ENCODE measurements at places on chromosomes 16 and 17.

DNA sequence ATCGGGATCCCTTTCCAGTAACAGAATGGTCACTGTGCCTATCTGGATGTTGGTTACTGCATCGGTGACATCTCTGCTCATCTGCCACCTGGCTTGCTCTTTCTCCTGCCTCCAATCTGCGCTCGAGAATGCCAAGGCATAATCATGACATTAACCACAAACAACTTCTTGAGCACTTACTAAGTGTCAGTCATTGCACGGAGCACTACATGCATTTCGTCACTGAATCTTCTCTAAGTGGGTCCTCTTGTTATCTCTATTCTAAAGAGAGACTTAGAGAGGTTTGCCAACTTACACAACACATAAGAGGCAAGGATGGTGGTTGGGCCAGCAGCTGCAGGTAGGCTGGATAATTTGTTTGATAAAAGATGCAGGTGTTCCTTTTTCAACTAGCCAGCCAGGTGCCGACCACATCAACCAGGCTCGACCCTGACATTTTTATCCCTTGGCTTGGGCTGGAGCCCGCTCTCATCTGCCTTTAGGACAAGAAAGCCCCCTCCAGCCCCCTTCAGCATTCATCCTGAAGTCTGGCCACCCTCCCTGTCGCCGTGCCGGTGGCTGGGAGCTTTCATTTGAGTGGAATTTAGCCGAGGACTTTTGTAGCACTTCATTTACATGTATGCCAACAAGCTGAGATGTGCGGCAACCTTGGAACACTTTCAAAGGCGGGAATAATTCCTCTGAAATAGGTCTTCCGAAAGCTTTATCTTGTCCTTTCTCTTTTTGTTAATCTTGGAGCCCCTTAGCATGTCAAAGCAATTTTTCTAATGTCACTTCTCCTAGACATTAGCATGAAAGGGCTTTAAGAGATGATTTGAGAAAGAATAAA is 89.3 kb upstream of the NKD1 start:
- no peak for DNase-seq

DNA sequence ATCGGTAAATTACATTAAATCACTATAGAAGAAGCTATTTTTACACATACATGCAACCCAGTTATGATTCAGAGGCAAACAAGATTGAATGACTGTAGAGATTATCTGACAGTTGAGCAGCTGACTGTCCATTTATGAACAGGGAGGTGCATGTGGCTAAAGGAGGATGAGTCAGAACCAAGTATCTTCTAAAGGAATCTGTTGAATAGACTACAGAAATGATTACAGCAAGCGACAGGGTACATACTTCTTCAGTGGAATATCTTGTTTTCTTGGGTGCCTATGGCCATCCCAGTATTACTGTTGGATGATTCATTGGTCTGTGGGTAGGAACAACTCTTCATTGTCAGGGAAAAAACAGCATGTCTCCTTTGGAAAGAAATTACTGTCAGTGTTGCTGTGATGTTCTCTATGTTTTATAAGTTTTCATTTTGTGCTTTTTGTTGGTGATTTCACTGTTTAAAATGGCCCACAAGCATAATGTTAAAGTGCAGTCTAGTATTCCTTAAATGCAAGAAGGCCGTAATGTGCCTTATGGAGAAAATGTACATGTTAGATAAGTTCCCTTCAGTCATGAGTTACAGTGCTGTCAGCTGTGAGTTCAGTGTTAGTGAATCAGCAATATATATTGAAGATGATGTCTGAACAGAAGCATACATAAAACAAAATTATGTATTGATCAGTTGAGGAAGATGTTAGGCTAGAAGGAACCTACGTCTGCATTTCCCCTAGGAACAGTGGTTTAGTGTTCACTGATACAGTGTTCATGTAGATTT is 27.0 kb downstream of the CBFB start:
- DNase-seq = no peak

DNA sequence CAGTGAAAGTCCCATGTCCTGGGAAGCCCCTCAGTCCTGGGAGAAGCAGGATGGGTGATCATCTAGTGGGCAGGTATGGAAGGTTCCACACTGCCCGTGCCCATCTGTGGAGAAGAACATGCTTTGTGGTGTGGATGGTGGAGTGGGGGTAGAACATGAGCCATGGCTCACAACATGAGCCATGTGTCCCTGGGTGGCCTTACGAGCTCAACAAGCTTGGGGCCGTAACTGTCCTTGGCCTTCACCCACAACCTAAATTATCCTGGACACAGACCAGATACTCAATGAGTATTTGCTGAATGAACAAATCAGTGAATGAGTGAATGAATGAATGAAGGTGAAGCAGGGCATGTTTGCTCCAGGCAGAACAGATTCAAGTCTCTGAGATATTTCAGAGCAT is 13.5 kb downstream of the SOX8 start:
- DNase-seq = no peak

GRCh38 chr16:84839054-84839453 is 19.3 kb downstream of the CRISPLD2 start:
- DNase-seq = peak; percentile 43

DNA sequence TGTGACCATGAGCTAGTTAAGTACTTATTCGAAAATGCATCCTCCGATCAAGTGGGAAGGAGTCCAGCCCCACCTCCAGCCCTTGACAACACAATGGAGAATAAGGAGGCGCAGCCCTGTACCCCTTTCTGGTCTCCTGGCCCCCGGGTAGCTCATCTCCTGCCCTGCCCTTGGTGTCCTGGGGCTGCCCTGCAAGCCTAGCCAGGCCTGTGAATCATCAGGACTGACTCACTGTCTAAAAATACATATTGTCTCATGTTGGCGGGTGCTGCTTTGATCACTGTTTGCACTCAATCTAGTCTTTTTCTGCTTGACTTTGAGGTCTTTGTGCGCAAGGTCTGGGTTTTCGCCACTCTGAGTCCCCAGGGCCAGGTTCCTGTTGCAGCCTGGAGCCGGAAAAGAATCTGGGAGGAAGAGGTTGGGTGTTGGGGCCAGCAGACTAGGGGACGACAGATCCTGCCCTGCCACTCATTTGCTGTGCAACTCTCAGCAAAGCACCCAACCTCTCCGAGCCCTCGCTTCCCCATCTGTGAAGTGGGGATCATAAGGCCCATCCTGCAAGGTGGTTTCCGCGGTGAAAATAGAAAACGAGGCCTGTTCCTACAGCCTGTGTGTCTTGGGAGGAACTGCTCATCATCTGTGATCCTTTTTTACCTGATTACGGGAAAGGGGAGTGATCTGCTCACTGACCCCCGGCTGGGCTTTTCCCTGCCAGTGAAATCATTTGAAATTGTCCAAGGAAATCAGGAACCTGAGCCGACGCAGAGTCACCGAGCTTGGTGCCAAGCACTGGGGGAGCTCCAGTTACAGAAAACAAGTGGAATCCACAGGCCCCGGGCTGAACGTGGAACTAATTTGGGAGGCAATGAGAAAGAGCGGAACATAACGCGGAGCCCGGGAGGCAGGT is 230.4 kb downstream of the PARN start:
- peak; percentile 48 for DNase-seq

DNA sequence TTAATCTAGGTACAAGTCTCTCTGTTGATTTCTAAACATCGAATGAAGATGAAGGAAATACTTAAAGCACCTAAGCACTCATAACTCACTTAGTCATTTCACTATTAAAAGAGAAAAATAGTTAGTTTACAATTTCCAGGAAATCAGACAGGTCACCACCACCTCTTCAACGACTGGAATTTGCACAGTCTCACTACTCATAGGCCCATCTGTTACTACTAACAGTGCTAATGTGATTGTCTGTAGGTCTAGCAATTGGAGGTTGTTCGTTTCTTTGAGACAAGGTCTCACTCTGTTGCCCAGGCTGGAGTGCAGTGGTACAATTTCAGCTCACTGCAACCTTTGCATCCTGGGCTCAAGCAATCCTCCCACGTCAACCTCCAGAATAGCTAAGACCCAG is 444.6 kb downstream of the MAF start:
- no peak for DNase-seq

GRCh38 chr17:78723001-78723796 is 58.9 kb downstream of the CYTH1 start:
- DNase-seq = no peak

- DNase-seq = no peak
Observed at GRCh38 chr17:39028690-39029089, 61.5 kb upstream of the FBXO47 start.

GRCh38 chr17:54435966-54436365 is 464.7 kb upstream of the TOM1L1 start:
- DNase-seq = no peak

- no peak for DNase-seq
Observed at GRCh38 chr17:80615376-80615775, 70.7 kb downstream of the RPTOR start.

DNA sequence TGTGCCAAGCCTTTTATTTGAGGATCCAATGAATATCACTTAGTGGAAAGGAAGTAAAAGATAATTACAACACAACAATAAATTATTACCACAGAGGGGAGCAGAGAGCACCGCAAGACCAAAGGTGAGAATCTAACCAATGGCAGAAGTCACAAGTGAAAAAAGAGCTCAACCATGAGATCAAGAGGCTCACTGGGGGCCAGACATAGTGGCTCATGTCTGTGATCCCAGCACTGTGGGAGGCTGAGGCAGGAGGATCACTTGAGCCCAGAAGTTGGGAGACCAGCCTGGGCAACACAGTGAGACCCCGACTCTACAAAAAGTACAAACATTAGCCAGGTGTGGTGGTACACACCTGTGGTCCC is 17.7 kb downstream of the ANKRD11 start:
- DNase-seq = no peak

- DNase-seq = no peak
Observed at GRCh38 chr16:4182581-4183236, 59.2 kb downstream of the SRL start.

GRCh38 chr17:7705269-7706255 is 560 bp downstream of the EFNB3 start:
- DNase-seq = no peak

DNA sequence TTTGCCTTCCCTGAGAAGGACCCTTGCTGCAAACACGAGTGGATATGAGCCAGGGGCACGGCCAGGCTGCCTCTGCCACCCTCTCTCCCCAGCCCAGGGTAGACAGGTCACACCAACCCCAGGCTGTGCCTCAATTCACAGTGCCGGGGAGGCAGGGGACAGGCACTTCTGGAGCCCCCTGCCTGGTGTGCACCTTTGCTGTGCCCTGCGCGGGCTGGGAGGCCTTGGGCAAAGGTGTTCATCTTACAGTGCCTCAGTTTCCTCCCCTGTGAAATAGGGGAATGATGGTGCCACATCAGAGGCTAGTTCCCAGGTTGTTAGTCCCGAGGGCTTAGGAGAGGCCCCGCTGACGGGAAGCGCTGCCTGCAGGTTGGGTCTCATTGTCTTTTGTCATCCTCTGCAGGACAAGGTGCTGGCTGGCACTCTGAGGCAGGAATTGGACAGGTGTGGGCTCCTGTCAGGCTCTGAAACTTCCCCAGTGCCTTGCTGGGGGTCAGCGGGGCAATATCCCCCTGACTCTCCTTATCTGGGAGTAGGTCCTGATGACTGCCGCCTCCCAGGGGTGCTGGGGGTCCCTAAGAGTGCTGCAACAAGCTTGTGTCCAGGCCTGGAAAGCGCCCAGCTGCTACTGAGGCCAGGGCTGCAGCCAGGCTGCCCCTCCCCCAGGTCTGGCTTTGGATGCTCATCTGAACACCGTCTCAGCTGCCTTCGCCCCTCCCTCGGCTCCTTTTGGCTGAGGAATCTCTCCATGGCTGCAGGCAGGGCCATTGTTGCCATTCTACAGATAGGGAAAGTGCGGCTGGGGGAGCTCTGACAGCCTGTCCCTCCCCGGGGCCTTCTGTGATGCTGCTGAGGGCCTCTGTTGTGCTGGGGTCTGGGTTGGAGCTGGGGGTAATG is 3.1 kb downstream of the PRSS21 start:
- no peak for DNase-seq

- no peak for DNase-seq
Observed at GRCh38 chr16:73076324-73076810, 28.4 kb upstream of the ZFHX3 start.

DNA sequence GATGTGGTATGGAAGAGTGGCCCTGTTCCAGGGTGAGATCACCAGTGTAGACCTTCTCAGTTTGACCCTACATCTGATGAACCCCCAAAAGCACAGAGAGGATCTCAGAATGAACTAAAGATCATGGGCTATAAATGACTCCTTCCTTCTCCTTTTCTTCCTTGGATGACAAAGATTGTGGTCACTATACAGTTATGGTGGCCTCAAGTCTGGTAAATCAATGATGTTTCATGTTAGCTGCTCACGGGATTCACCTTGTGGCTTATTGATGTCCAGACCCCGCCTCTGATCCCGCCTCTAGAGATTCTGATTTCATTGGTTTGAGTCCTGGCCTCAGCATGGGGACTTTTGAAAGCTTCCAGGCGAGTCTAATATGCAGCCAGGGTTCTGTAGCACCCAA is 112.2 kb downstream of the PITPNC1 start:
- no peak for DNase-seq

GRCh38 chr17:38444151-38444550 is 15.9 kb downstream of the ARHGAP23 start:
- no peak for DNase-seq

GRCh38 chr16:51951668-51952298 is 595.2 kb downstream of the TOX3 start:
- DNase-seq = no peak

DNA sequence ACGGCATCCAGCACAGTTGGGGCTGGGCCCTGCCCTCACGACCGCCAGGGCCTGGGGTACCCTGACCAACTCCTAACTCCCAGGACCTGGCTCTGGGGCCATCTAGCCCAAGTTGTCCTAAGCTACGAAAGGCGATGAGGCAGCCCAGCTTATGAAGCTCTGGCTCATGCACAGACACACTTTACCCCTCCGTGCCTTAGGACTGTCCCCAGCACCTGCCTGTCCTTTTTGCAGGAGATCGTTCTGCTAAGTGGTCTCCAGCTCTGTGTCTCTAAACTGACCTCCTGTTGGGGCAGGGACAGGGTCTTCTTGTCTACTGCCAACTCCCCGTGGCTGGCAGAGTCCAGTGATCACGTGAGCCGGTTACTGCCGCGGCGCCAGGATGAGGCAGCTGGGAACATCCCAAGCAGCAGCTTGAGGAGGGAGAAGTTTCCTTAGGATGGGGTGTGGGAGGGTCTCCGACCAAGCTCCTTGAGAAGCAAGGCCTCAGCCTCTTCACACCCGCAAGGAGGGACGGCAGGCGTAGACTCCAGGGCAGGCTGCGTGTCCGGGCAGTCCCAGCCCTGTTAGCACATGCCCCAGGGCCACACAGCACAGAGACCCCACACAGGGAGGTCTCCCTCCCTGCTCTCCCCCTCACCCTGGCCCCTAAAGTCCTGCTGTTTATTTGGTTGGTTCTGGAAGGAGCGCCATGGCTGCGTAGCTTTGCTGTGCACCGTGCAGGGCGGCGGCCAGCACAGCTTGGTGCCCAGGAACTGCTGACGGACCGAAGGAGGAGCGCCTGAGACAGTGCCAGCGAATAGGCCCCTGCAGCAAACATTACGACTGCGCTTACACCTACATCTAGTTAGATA is 16.4 kb upstream of the METRNL start:
- DNase-seq = no peak
